Chondrocyte (in vitro differentiated cells): ENCODE measurements at places on chromosomes 5 and 9. TPM values are rescaled to one million over a fixed set of nuclear protein-coding genes. Genes with fewer than 3 reads are reported as not detected.
A peak's percentile ranks its signal among the peaks of the same experiment; 100 is the strongest.

Gene TMCO6
- total RNA-seq, result 4.9 to 7.4 TPM (median 6.6 TPM) in 3 replicates

- H3K27ac ChIP-seq, result no peak overlapping the region
- H3K36me3 ChIP-seq, result no peaks in the 10 kb centered on the region
- DNase-seq, result no peak
- H3K4me1 ChIP-seq, result peaks cover 14% of the 10 kb centered on the region
Observed at GRCh38 chr9:123784518-123784917, 145.4 kb downstream of the DENND1A start.

GRCh38 chr5:168712280-168712924 is 133.2 kb upstream of the PANK3 start:
- H3K4me1 ChIP-seq, result peaks cover 24% of the 10 kb centered on the region
- H3K27me3 ChIP-seq, result no peaks in the 10 kb centered on the region
- H3K36me3 ChIP-seq, result peaks cover 6% of the 10 kb centered on the region

Gene DNLZ
- 16.4 to 19.9 TPM (median 17.7 TPM) in 3 replicates for total RNA-seq

Gene PCDHGA3
- 0.12 to 0.51 TPM (median 0.28 TPM) in 3 replicates for total RNA-seq

- H3K4me3 ChIP-seq, result no peak overlapping the region
- no peaks in the 10 kb centered on the region for H3K27me3 ChIP-seq
Observed at GRCh38 chr9:93662016-93662638, 85.7 kb downstream of the PHF2 start.

GRCh38 chr5:56247592-56247991 is 14.5 kb upstream of the ANKRD55 start:
- no peaks in the 10 kb centered on the region for H3K27me3 ChIP-seq
- H3K36me3 ChIP-seq, result no peaks in the 10 kb centered on the region
- peaks cover 29% of the 10 kb centered on the region for H3K4me1 ChIP-seq

- no peaks in the 10 kb centered on the region for H3K27me3 ChIP-seq
- no peak for DNase-seq
- H3K36me3 ChIP-seq, result no peaks in the 10 kb centered on the region
- H3K4me1 ChIP-seq, result no peaks in the 10 kb centered on the region
- no peak overlapping the region for H3K4me3 ChIP-seq
- no peak overlapping the region for H3K27ac ChIP-seq
Observed at GRCh38 chr5:13625616-13626198, 318.8 kb downstream of the DNAH5 start.

Gene ADRA1B
- total RNA-seq, result 0.72 to 2.9 TPM (median 1.1 TPM) in 3 replicates

Gene PCDHGA11
- total RNA-seq, result 1.3 to 2.4 TPM (median 1.4 TPM) in 3 replicates

GRCh38 chr9:22005021-22005701 is 3.9 kb downstream of the CDKN2B start:
- peak overlapping the region; percentile 91 for H3K27ac ChIP-seq
- peaks cover 55% of the 10 kb centered on the region for H3K4me1 ChIP-seq
- peaks cover 26% of the 10 kb centered on the region for H3K36me3 ChIP-seq
- H3K4me3 ChIP-seq, result peak overlapping the region; percentile 81
- H3K27me3 ChIP-seq, result no peaks in the 10 kb centered on the region

Gene SARDH
- 0.74 to 1.2 TPM in 2 of 3 replicates, not detected in the other for total RNA-seq

Gene SLC34A1
- total RNA-seq, result not detected in 3 replicates

DNA sequence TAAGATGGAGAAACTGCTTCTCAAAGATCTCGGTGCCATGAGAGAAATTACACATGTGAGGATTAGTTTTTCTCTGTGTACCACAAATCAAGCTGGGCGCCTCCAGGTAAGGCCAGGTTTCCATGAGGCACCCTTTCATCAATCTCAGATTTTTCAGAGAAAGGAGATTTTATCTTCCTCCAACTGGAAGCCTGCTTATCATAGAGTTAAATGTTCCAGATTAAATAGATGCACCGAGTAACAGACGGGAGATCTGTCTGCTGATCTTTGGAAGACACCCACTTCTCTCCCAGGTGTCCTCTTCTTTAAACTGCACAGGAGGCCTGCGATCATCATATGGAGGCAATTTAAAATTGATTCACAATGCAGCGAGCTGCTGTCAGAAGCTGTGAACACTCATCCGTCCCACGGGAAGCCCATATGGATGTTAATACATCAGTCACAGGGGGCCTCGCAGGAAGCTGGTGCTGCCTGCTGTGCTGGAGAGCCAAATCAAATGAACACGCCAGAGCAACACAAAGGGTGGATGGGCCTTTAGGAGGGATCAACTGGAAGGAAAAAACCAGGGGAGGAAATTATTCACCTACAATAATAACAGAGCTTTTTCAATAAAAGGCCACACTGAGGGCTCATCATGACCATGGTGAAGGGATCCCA is 93.3 kb downstream of the TLE1 start:
- H3K27me3 ChIP-seq, result no peaks in the 10 kb centered on the region
- peaks cover 26% of the 10 kb centered on the region for H3K4me1 ChIP-seq
- peak overlapping the region; percentile 41 for H3K27ac ChIP-seq
- peaks cover 17% of the 10 kb centered on the region for H3K36me3 ChIP-seq
- H3K4me3 ChIP-seq, result no peak overlapping the region
